ENCODE measurements at places on chromosomes 7 and 10. TPM values are rescaled to one million over a fixed set of nuclear protein-coding genes. Genes with fewer than 3 reads are reported as not detected.

- no peak overlapping the region for H3K27ac ChIP-seq
- H3K36me3 ChIP-seq = no peaks in the 10 kb centered on the region
- H3K27me3 ChIP-seq = no peaks in the 10 kb centered on the region
- no peak overlapping the region for H3K4me3 ChIP-seq
- no peak for DNase-seq
- no peaks in the 10 kb centered on the region for H3K4me1 ChIP-seq
Measured at GRCh38 chr7:33789871-33790630, 115.3 kb upstream of the BMPER start.

GRCh38 chr7:38190011-38190410 is 12.0 kb downstream of the STARD3NL start:
- no peak overlapping the region for H3K4me3 ChIP-seq
- no peaks in the 10 kb centered on the region for H3K27me3 ChIP-seq
- DNase-seq = no peak
- H3K36me3 ChIP-seq = peaks cover 12% of the 10 kb centered on the region
- H3K4me1 ChIP-seq = peaks cover 31% of the 10 kb centered on the region
- no peak overlapping the region for H3K27ac ChIP-seq

GRCh38 chr10:58435297-58435985 is 50.2 kb downstream of the TFAM start:
- peaks cover 7% of the 10 kb centered on the region for H3K27me3 ChIP-seq
- H3K27ac ChIP-seq = no peak overlapping the region
- no peaks in the 10 kb centered on the region for H3K36me3 ChIP-seq
- peaks cover 13% of the 10 kb centered on the region for H3K4me1 ChIP-seq
- H3K4me3 ChIP-seq = no peak overlapping the region

DNA sequence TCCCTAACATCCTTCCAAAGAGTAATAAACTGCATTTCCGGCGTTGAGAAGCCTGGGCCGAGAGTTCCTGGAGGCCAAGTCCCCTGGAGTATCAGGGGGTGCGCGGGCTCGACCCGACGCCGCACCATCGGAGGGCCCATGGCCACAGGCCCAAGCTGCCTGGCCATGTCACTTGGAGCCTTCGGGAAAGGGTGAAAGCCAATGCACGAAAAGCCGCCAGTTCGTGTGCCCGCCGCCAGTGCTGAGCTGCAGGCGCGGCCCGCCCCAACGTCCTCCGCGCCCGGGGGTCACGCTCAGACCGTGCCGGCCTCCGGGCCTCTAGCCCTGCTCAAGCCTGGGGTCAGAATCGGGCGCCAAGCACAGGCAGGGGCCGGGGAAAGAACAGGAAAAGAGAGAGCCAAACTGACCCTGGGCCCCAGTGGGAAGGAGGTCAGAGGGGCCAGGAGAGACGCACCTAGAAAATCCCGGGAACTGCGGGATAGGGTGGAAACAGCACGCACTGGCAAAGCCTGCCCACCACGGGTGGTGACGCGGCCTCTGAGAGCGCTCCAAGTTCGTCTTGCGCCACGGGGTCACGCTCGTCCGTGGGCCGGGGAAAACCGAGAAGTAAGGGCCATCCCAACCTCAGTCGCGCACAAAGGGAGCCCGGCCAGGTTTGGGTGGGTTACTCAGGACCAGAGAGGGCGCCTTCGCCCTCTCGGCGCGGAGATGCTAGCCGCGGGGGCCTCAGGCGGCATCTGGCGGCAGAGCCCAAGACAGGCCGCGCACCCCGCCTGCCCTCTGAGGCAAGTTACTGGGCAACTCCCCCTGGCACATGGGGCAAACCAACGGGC is 4.2 kb upstream of the EBF3 start:
- H3K27me3 ChIP-seq = peaks cover 35% of the 10 kb centered on the region
- no peak overlapping the region for H3K27ac ChIP-seq
- H3K4me3 ChIP-seq = no peak overlapping the region
- peaks cover 2% of the 10 kb centered on the region for H3K36me3 ChIP-seq

Gene CCL24
- total RNA-seq = not detected

- H3K27ac ChIP-seq = peak overlapping the region; percentile 32
- H3K4me1 ChIP-seq = peaks cover 14% of the 10 kb centered on the region
- H3K36me3 ChIP-seq = no peaks in the 10 kb centered on the region
- H3K4me3 ChIP-seq = no peak overlapping the region
Measured at GRCh38 chr7:134750083-134751062, 29.1 kb upstream of the CALD1 start.

DNA sequence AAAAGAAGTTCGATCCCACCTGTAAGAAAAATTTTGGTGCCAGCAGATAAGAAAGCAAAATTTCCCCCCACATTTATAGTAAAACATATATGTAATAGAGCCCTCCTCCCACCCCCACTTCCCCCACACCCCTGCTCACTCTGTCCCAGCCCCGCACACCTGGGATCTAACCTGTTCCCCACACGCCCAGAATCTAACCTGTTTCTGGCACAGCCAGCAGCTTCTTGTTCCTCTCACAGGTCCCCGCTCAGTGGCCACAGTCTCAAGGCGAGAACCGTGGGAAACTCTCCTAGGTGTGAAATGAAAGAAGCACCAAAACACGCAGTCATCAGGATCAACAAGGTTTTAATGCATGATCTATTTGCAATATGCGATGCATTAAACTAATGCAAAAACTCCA is 32.8 kb downstream of the LYZL1 start:
- H3K27me3 ChIP-seq = peaks cover 31% of the 10 kb centered on the region
- no peaks in the 10 kb centered on the region for H3K4me1 ChIP-seq
- no peak for DNase-seq
- H3K36me3 ChIP-seq = no peaks in the 10 kb centered on the region
- no peak overlapping the region for H3K4me3 ChIP-seq

DNA sequence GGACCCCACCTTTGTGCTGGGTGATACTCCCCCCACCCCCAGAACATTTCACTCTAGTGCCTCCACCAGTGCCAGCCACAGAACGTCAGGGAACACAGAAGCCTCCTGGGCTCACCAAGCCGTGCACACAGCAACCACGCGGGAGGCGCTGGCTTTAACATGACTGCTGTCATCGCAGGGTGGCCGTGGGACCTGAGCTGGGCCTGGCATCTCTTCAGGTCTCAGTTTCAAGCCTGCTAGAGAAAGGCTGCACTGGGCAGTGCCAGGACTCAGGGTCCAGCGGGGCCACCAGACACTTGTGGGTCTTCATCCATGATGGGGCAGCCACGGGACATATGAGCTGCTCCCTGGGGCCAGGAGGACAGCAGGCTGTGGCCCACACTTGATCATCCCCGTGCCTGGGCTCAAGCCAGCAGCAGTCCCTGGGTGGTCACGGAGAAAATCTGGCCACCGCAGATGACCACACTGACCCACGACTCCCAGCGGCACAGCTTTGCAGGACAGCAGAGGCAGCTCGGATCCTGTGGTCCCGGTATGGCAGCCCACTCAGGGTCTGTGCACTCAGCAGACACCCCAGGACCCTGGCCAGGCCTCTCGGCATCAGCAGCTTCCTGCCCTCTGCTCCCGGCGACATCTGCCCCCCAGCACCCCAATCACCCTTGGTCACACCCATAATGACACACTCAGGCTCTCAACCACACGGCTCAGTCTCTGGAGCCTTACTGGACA is 44.2 kb downstream of the CAMK2B start:
- no peak for DNase-seq
- H3K36me3 ChIP-seq = no peaks in the 10 kb centered on the region
- H3K27ac ChIP-seq = no peak overlapping the region
- H3K27me3 ChIP-seq = peaks cover 2% of the 10 kb centered on the region
- no peak overlapping the region for H3K4me3 ChIP-seq

Gene SEMA4G
- total RNA-seq = 0.31 TPM

Gene CFTR
- total RNA-seq = not detected

Gene PITX3
- 0.17 TPM for total RNA-seq

Gene WEE2
- total RNA-seq = 0.12 TPM

DNA sequence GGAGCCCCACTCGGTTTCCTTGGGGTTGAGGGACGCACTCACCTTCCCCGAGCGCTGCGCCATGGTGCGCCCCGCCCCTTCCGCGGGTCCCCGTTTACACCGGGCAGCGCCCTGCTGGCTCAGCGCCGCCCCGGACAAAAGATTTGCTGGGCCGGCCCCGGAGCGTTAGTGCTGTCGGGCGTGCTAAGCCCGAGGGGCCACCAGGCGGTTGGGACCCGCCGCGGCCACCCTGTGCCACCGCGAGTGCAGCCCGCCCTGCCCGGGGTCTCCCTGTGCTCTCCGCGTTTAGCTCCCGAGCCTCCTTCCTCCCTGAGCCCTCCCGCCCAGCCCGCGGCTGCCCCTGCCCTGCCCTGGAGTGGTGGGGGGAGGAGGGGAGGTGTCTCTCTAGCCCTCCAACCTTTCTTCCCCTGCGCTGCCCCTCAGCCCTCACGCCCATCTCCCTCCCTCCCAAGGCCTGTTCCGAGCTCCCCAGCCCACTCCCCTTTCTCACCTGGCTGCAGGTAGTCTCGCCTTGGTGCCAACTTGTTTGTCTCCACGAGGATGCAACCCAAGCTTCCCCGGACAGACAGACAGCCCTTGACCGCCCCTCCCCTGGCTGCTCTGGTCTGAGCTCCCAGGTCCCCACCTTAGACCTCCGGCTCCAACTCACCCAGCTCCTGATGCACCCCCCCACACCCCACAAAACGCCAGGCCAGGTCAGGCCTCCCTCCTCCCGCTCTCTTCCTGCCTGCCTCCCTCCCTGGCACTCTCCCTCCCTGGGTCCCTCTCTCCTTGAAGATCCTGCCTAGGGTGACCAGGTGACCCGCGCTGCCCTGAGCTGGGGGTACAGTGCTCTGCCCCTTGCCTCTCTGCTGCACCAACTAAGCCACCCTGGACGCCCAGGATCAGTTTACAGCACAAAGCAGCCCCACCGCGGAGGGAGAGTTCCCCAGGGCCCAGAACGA is at the start of gene CRYGN:
Gene CRYGN, minus strand, starts transcription at position 287 of the 944 bp plus-strand sequence. Its CDS starts 224 bp downstream, at position 63.
- peaks cover 11% of the 10 kb centered on the region for H3K4me1 ChIP-seq
- no peak within 1 kb of the TSS for H3K27ac ChIP-seq
- H3K27me3 ChIP-seq = peaks cover 47% of the 10 kb centered on the region
- no peaks in the 10 kb centered on the region for H3K36me3 ChIP-seq

DNA sequence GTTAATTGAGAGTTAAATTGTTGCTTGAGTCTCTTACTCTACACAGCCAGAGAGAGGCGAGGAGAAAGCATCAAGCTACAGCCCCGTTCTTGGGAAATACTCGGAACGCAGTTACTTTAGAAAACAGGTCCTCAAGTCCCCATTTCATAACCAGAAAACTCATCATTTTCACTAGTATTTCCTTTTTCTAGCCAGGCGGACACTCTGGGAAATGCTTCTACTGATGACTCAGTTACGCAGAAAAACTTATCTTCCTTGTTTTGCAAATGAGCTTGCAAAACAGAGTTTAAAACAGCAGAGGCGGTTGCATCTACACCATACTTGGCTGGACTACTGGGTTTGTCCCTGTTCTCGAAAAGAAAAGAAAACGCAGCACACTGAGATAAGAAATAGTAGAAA is 111.4 kb upstream of the FGFR2 start:
- H3K4me3 ChIP-seq = no peak overlapping the region
- H3K27ac ChIP-seq = no peak overlapping the region
- no peaks in the 10 kb centered on the region for H3K36me3 ChIP-seq
- no peak for DNase-seq

- H3K36me3 ChIP-seq = no peaks in the 10 kb centered on the region
- H3K4me1 ChIP-seq = no peaks in the 10 kb centered on the region
- no peak overlapping the region for H3K4me3 ChIP-seq
- DNase-seq = no peak
- peaks cover 7% of the 10 kb centered on the region for H3K27me3 ChIP-seq
Measured at GRCh38 chr10:70928140-70928539, 39.8 kb upstream of the PCBD1 start.

- peaks cover 40% of the 10 kb centered on the region for H3K36me3 ChIP-seq
- H3K27ac ChIP-seq = peak overlapping the region; percentile 89
- H3K27me3 ChIP-seq = no peaks in the 10 kb centered on the region
- peak overlapping the region; percentile 74 for H3K4me3 ChIP-seq
Measured at GRCh38 chr10:80498833-80499741, 38.6 kb upstream of the SH2D4B start.

- no peak overlapping the region for H3K27ac ChIP-seq
- no peaks in the 10 kb centered on the region for H3K36me3 ChIP-seq
- H3K4me1 ChIP-seq = no peaks in the 10 kb centered on the region
- DNase-seq = no peak
Measured at GRCh38 chr7:84801396-84801795, 385.5 kb downstream of the SEMA3D start.

Gene VPS41
- 56.3 TPM for total RNA-seq

GRCh38 chr10:5963071-5963470 is 14.3 kb downstream of the IL15RA start:
- peaks cover 3% of the 10 kb centered on the region for H3K4me1 ChIP-seq
- H3K27me3 ChIP-seq = no peaks in the 10 kb centered on the region

- no peak overlapping the region for H3K4me3 ChIP-seq
- H3K27me3 ChIP-seq = peaks cover 3% of the 10 kb centered on the region
- no peak for DNase-seq
- no peaks in the 10 kb centered on the region for H3K36me3 ChIP-seq
- H3K27ac ChIP-seq = no peak overlapping the region
Measured at GRCh38 chr7:113289140-113289740, 170.9 kb upstream of the SMIM30 start.

DNA sequence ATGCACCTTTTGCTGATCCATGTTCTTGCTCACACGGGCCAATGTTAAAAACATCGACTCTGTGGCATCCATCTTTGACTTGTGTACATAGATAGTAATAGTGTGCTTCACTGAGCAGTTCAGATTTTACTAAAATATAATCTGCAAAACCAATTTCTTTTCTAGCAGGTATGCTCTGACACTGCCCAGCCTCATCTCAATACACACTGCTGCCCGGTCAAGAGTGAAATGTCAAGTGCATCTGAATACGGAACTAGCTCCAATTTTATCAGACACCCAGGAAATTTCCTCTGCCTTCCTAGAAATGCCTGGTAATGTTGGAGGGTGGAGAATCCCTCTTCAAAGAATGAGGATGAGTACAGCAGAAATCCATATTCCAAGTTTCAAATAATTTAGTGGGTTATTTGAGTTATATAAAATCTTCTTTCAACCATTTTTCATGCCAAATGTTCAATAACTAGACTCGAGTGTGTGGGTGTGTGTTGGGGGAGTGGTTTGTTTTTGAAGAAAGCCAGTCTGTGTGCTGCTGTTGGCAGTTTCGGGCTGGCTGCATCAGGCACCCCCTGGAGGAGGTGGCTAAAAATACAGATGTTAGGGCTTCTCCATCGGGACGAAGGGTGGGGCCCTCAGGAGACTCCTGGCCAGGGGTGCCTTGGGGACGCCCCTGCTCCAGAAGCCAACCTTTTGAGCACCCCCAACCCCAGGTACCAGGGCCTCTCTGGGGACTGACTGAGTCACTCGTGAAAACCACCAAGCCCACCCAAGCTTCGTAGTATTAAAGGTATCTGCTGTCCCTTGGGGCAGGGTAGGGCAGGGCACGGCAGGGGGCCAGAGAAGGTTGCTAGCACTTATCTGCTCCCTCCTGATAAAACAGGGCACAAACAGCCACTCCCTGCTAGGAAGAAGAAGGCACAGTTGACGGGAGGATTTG is 15.4 kb downstream of the CTBP2 start:
- H3K4me3 ChIP-seq = no peak overlapping the region
- no peak overlapping the region for H3K27ac ChIP-seq
- H3K36me3 ChIP-seq = no peaks in the 10 kb centered on the region
- H3K27me3 ChIP-seq = peaks cover 20% of the 10 kb centered on the region
- no peak for DNase-seq
